ENCODE measurements at places on chromosomes 5 and 9.

DNA sequence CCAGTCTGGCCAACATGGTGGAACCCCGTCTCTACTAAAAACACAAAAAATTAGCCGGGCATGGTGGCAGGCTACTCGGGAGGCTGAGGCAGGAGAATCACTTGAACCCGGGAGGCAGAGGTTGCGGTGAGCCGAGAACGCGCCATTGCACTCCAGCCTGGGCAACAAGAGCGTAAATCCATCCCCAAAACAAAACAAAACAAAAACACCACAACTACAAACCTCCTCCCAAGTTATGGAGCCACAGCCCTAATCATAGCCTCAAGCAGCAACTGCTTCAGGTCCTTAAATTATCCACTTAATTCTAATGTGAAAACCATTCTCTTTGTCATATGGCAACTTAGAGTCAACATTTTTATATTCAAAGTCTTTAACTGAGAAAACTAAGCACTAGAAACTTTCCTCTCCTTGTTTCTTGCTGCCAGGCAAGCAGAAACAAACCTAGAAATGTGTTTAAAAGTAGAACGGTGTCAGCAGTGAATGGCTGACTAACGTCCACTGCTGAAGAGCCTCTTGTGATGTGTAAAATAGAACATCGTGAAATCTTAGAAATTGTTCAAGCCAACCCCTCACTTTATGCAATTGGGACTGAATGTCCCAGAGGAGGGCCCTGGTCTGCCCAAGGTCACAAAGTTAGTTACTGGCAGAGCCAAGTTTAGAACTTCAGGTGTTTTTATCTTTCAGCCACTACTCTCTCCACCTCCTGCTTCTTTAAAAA is 5.7 kb downstream of the TMEM245 start:
- DNase-seq = no peak

DNA sequence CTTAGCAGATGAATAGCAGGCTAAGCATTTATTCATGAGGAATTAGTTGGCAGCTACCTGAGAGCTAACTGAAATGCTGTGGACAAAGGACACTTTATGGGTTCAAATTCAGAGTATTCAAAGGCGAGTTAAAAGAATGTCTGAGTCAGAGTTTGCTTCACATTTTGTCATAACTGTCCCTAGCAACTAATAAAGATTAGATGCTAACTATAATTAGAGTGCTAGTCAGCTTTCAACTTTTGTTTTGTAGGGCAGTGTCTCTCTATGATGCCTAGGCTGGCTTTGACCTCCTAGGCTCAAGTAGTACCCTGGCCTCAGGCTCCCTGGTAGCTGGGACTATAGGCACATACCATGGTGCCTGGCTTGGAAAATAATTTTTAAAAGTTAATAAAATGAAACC is 4.6 kb downstream of the SMC5 start:
- DNase-seq = no peak

GRCh38 chr9:14159440-14160216 is 154.3 kb downstream of the NFIB start:
- no peak for DNase-seq

- no peak for DNase-seq
These were observed 48.8 kb downstream of the SLC1A3 start for GRCh38 chr5:36655161-36655560.

- peak; percentile 61 for DNase-seq
These were observed 529 bp downstream of the UBAC1 start for GRCh38 chr9:135960411-135961276.

DNA sequence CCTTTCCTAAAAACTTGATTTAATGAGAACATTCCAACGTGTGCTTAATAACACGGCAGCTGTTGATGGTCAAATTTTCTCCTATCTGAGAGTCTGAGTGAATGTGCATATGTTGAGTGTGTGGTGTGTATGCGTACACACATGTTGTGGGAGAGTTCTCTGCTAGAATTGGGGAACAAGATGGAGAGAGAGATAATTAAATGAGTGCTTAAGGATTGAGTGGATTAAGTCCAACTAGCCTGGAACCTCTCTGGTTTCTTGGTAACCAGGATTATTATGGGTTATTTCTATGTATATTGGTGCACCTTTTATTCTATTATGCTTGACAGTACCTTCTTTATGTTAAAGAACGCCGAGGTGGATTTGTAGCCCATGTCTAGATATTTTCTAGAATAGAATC is 36.4 kb upstream of the TNFAIP8 start:
- no peak for DNase-seq

Measured in activated CD8-positive, alpha-beta memory T cell treated with anti-CD3 and anti-CD28 coated beads, Interleukin-2, amount 50 U/mL, for 48 hours (primary cell).